ENCODE measurements at places on chromosomes 12 and 14. TPM values are rescaled to one million over a fixed set of nuclear protein-coding genes. Genes with fewer than 3 reads are reported as not detected.

The AQP2 gene
- total RNA-seq = not detected

The GNPTAB gene
- 33.3 TPM for total RNA-seq

The MYF5 gene
- not detected for total RNA-seq

The PSMC1 gene
- 139 TPM for total RNA-seq
